ENCODE measurements at places on chromosomes 13 and 19.
A peak's percentile ranks its signal among the peaks of the same experiment; 100 is the strongest.

DNA sequence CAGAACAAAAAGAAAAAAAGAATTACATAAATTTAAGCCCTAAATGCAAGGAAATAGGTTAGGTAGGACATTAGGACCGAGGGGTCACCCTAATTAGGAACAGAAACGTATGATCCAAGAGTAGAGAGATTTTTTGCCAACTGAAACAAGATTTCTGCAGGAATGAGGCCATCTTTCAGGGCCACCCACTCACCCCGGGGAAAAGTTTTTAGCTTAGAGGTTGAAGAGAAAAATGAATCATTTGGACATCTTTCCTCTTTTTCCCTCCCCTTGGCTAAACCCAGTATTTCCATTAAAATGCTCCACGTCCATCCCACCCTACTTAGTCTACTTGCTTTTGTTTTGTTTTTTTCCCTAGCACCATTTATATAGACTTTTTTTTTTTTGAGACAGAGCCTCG lies 10.6 kb upstream of the PNMA8A start:
- no peak for DNase-seq

- DNase-seq, result no peak
These were observed 94.6 kb downstream of the CRYL1 start for GRCh38 chr13:20431080-20431479.

DNA sequence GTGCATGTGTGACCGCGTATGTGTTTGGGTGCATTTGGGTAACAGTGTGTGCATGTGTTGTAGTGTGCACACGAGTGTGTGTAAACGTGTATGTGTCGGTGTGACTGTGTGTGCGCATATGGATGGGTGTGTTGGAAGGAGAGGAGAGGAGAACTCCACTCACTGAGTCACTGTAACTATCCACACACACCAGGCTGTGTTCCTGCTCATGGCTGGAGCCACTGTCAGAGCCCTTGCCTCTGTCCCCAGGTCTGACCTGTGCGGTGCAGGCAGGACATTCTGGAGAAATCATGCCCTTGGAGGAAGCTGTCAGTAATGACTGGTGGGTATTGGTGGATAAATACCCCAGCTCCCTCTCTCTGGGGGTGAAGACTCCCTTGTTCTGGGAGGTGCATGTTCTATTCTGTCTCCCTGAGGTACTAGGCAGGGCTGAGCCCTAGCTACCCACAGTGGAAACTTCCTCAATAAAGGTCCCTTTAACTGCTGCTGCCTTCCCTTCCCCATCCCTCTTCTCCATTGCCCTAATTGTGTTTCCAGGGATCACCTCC lies 48.4 kb downstream of the CYP4F22 start:
- DNase-seq, result no peak

DNA sequence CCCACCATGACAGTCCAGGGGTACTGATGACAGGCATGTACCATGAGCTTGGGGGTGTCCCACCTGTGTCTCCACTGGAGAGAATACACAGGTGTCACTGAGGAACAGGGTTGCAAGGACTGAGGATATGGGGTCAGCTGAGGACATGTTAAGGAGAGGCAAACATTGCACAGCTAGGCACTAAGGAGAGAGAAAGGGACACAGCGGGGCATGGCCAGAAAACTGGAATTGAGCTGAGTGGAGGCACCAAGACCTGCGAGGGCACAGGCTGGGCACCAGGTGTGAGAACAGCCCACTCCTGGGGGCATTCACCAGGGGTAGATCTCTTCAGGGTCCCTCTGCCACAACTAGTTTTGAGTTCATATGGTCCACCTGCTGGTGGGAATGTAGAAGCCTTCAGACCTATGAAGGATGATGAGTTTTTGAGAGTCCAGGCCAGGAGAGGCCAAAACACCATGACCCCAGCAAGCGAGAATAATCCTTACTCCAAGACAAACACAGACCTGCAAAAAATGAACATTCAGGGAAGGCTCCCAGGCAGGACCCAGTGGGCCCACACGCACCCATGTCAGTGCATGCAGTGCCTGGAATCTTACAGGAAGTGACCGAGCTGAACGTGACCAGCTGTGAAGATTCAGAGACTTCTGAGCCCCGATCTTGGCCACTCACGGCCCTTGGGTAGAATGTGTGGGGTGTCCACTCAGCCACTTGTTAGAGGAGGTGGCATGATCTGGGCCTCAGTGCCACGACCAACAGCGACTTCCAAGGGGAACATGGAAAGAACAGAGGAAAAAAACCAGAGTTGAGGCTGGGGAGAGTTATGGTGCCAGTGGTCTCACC lies 1.4 kb upstream of the ZNF584 start:
- DNase-seq, result no peak

- no peak for DNase-seq
These were observed 14.5 kb downstream of the SHISA2 start for GRCh38 chr13:26037302-26037701.

GRCh38 chr13:51276636-51277035 lies 54.4 kb downstream of the FAM124A start:
- no peak for DNase-seq

- peak; percentile 48 for DNase-seq
These were observed 96.1 kb upstream of the MBNL2 start for GRCh38 chr13:97125810-97126738.

DNA sequence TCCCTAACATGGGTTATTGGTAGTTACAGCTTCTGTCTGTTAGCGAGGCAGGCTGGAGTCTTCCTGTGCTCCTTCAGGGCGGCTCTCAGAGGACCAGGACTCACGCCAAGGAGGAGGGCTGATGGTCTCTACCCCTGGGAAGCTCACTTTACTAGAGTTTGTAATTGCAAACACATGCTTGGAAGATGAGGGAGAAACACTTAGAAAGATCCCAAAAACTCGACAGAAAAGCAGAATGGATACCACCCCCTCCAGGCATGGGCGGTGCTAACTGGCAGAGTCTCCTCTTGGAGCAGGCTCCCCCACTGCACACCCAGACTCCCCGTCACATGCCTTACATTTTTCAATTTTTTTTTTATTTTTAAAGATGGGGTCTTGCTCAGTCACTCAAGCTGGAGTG lies 62.0 kb downstream of the PARP4 start:
- DNase-seq, result no peak

DNA sequence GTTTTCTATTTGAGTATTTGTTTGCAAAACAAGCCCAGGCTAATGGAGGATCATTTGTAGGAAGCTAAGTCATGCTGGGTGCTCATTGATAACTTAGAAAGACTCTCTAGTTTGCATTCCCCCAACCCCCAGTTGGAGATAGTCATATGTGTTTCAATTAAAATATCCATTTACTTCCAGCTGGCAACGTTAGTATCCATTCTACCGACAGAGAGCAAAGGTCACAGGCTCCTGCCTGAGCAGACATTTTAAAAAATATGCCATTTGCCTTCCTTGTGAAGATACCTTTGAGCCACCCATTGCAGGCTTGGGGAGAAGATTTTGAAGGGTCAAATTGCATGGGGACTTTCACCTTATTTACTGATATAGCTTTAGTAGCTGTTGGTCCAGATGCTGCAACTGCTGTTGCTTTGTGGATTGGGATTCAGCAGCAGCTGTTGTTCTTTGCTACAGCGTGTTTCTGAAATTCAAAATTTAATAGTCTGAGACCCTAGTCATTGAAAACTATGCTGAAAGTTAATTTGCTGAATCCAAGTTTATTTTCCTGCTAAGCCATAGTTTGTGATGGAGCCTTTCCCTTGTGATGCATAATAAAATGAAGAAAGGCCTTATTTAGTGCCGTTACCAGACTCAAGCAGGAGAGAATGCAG lies 335.1 kb downstream of the GPC6 start:
- no peak for DNase-seq

GRCh38 chr19:56117376-56117884 lies 3.7 kb downstream of the ZNF787 start:
- DNase-seq, result no peak

- no peak for DNase-seq
These were observed 497.1 kb downstream of the DCT start for GRCh38 chr13:93982179-93982918.

- no peak for DNase-seq
These were observed 1.0 kb upstream of the ZBTB32 start for GRCh38 chr19:35703343-35703742.

Data from NCI-H1436 (cell line).